Activated T-cell treated with anti-CD3 and anti-CD28 coated beads for 1 hour (primary cell): ENCODE measurements at places on chromosomes 1 and 21.
A peak's percentile ranks its signal among the peaks of the same experiment; 100 is the strongest.

- DNase-seq = no peak
Measured at GRCh38 chr1:59214248-59215208, 82.4 kb upstream of the FGGY start.

DNA sequence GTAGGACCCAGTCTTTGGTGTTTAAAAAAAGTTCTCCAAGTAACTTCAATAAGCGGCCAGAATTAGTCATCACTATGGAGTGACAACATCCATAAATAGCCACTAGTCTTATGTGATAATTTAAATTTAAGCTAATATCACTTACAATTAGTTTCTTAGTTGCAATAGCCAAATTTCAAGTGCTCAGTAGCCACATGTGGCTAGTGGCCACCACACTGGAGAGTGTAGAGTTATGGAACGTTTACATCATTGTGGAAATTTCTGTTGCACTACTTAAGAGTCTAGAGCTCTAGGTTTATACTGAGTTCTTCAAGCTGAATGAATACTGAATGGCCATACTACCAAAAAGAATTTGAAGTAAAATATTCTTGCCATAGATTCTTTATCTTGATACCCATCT, 121.1 kb downstream of the RUNX1 start:
- DNase-seq = no peak

DNA sequence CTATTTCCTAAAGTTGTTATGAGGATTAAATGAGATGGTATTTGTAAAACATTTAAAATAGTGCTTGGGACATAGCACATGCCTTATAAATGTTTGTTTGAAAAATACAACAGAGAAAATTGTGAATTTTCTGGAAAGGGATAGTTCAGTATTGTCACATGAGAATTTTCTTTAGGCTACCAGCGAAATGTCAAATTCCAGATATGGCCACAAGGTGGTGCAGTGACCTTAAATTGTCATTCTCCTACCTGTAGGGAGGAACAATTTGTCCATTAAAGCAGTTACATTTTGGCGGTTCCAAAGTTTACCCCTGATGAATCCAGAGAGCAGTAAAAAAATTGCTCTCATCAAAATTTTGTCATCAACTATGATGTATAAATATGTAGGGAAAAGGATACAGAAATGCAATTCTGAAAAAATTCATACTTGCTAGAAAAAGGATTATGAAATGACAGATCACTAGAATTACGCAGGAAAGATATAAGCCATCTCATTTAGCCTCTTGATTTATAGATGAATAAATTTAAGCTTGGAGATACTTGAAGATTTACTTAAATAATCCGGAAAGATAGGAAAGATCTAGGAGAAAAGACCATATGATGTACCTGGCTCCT, 50.2 kb upstream of the TSHB start:
- DNase-seq = peak; percentile 61

GRCh38 chr1:153520818-153521476, 14.8 kb downstream of the S100A6 start:
- DNase-seq = no peak

DNA sequence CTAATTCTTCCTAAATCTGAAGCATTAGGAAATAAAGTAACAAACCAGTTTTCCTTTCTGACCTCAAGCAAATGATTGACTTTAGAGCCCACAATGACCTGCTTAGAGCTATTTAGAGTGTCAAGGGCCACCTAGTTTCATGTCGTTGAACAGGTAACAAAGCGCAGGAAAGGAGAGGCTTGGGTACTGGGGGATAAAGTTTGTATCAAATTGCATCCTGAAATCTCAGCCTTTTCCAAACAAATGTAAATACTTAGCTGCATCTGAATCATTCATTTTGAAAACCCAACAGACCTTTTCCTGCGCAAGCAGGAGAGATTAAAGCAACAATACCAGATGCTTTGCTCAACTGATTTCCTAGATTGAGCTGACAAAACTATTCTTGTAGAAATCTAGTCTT, 121.2 kb downstream of the NRIP1 start:
- no peak for DNase-seq

GRCh38 chr1:92045766-92046495, 16.1 kb downstream of the EPHX4 start:
- no peak for DNase-seq

GRCh38 chr21:31456201-31456600, 112.1 kb upstream of the TIAM1 start:
- DNase-seq = no peak

- no peak for DNase-seq
Measured at GRCh38 chr1:220967911-220968310, 88.7 kb downstream of the HLX start.

GRCh38 chr1:18174037-18174436, 66.4 kb downstream of the IGSF21 start:
- no peak for DNase-seq

GRCh38 chr1:41557751-41558455, 73.4 kb upstream of the EDN2 start:
- no peak for DNase-seq

- peak; percentile 60 for DNase-seq
Measured at GRCh38 chr1:19468397-19468956, 16.9 kb downstream of the CAPZB start.

GRCh38 chr21:20377250-20377649, 621.0 kb upstream of the NCAM2 start:
- DNase-seq = no peak

- no peak for DNase-seq
Measured at GRCh38 chr1:10708757-10709156, 87.7 kb downstream of the CASZ1 start.

- DNase-seq = no peak
Measured at GRCh38 chr1:246152986-246153431, 354.1 kb downstream of the SMYD3 start.

GRCh38 chr1:113325022-113325421, 65.3 kb upstream of the MAGI3 start:
- DNase-seq = no peak

DNA sequence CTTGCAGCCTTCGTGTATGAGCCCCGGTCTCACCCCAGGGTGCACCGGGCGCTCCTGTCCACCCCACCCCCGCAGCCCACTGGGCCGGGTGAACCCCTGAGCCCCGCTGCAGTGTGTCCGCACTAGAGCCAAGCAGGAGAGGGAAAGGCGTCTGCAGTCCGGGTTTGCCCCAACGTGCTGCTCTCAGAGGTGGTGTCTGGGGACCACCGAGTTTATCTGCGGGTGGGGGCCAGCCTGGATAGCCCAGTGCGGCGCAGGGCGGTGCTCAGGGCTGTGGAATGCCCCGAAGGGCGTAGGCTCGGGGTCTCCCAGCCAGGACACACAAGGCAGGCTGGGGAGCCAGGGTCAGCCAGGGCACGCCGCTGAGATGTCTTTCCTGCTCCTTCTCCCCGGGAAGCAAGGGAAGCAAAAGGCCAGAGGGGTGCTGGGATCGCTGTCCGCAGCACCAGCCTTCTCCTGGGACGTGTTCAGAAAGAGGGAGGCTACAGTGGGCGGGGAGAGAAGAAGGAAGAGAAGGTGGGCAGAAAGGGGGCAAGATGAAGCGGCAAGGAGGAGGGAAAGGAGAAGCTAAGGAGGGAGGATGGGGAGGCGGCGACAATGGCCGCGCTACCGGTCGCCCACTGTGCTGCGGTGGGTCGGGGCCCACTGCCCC, 56.6 kb downstream of the MAB21L3 start:
- no peak for DNase-seq

- DNase-seq = no peak
Measured at GRCh38 chr1:167083066-167083665, 7.0 kb downstream of the GPA33 start.
